ENCODE measurements at places on chromosomes 2 and 18.
A peak's percentile ranks its signal among the peaks of the same experiment; 100 is the strongest.

GRCh38 chr2:110748489-110748867 lies 16.1 kb downstream of the ACOXL start:
- peak; percentile 33 for DNase-seq

- no peak for DNase-seq
These were observed 24.0 kb upstream of the SNORC start for GRCh38 chr2:232846055-232846454.

- no peak for DNase-seq
These were observed 70.6 kb upstream of the ITGB6 start for GRCh38 chr2:160270571-160271113.

DNA sequence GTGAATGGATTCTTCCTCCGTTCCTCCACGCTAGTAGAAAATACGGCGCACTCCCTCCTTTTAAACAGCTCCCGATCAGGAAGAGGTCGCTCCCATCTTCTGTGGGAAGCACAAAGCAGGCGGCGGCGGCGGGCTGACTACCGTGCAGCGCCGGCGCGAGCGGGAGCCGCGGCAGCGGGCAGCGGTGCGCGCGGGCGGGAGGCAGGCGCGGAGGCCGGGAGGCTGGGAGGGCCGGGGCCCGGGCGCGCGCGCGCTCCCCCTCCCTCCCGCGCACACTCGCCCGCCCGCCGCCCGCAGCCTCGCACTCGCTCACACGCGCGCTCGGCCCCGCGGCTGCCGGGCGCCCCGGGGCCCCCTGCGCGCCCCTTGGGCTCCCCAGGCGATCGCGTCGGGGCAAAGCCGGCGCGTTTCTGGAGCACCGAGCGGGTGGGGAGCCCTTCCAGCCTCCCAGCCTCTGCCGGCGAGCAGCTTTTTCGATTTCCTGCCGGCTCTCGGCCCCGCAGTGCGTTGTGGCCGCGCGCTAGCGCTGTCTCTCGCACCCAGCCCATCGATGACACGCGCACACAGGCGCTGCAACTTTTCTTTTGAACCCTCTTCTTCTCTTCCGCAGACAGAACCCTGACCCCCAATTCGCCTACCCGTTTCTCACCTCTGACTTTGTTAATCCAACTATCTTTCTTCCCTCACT lies at the start of gene SLC8A1:
SLC8A1 (minus strand) TSS at position 173 of the 688 bp plus-strand sequence.
- DNase-seq, result no peak

GRCh38 chr2:11634584-11634983 lies 35.4 kb downstream of the NTSR2 start:
- no peak for DNase-seq

GRCh38 chr2:26913999-26914658 lies 56.3 kb upstream of the MAPRE3 start:
- no peak for DNase-seq

DNA sequence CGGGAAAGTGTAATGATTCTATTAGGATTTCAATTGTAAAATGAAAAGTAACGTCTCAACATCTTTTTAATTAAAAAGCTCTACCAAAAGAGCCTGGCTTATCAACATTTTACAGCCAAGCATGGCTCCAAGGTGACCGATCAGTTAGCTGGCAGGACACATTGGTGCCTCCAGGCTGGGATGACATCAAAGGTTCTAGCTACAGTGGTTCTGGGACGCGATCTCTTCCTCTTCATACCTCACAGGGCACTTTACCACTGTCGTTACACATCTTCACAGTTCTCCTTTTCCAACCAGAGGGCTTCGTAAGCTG lies 693 bp downstream of the ORC2 start:
- DNase-seq, result no peak

GRCh38 chr2:187509667-187510417 lies 44.4 kb downstream of the TFPI start:
- DNase-seq, result no peak

- no peak for DNase-seq
These were observed 1.7 kb upstream of the GPR35 start for GRCh38 chr2:240623531-240624010.

DNA sequence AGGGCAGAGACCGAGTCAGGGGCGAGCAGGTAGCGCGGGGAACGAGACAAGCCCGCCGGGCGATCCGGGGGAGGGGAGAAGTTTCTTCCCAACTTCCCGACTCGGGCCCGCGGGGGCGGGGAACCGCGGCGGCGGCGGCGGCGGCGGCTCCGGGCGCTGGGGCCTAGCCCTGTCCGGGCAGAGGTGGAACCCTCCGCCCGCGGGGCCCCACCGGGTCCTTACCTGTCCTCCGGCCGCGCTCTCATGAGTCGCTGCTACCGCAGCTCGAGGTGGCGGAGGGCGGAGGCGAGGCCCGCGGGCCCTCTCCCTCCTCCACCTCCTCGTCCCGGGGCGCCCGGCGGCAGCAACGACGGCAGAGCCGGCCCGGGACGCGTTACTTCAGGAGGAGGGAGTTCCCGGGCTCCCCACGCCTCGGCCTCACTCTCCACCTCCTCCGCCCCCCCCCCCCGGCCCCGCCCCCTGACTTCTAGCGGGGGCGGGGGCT lies at the start of gene YES1:
YES1 (minus strand) TSS at position 351 of the 484 bp plus-strand sequence. CDS start 55,415 bp downstream, outside the sequence.
- no peak for DNase-seq

- DNase-seq, result no peak
These were observed 1238.0 kb upstream of the NRXN1 start for GRCh38 chr2:52269696-52270485.

DNA sequence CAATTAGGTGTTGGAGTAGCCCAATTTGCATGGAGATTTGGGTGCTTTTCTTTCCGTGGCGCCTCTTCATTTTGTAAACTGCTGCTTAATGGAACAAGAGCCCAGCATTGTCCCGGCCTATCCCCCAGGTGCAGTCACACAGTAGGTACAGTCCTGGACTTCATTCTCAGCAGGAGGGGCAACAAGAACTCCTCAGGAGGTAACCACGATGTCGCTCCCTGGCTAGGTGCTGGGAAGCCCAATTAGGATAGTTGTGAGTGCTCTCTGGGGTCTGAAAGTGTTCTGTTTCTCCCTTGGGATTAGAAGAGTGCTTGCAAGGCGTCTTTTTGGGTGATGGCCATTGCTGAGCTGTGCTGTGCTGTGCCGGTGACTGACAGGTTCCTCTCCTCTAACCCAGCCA lies 53.8 kb downstream of the CABLES1 start:
- DNase-seq, result no peak

- no peak for DNase-seq
These were observed 4.0 kb downstream of the PKP4 start for GRCh38 chr2:158460632-158461297.

DNA sequence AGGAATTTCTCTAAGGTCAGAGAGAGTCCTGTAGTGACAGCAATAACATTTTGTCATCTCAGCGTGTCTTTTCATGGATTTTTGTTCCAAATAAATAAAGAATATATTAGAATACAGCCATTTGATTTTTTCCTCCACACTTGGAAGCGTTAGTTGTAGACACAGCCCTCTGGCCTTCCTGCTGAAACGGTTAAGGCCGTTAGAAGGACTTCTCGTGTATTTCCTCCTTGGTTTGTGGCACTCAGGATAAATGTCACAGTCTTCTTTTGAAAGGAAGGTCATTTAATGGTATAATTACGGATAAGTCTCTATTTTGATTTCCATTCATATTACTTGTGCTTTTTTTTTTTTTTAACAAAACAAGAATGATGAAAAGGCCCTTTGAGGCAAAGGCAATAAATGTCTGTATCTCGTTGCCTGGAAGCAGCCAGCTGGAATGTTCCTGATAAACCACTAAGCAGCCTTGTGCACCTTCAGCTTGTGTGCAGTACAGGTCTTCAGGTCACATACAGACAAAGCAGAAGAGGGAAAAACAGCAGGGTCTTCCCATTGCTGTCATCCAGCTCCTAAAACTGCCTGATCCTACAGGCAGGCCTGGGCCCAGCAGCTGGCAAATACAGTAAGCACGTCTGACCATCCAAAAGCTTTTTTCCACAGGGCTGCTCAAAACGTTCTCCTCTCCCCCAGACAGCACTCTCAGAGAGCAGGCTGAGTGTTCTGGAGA lies 14.4 kb downstream of the EFR3B start:
- DNase-seq, result no peak

DNA sequence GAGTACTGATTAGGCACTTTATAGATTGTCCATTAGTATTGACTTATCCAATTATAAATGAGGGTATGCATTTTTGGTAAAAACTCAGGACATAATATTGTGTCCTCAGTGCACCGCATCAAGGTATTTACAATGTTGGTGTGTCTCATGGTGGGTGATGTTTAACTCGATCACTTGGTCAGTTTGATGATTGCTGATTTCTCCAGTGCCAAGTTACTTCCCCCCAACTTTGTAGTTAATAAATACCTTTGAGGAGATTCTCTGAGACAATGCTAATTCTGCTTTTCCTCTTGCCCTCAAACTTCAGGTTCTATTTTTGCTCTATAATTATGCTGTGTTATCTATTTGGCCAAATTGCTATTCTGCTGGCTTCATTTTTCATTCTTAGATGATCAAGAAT lies 28.2 kb upstream of the SERPINB7 start:
- DNase-seq, result no peak

DNA sequence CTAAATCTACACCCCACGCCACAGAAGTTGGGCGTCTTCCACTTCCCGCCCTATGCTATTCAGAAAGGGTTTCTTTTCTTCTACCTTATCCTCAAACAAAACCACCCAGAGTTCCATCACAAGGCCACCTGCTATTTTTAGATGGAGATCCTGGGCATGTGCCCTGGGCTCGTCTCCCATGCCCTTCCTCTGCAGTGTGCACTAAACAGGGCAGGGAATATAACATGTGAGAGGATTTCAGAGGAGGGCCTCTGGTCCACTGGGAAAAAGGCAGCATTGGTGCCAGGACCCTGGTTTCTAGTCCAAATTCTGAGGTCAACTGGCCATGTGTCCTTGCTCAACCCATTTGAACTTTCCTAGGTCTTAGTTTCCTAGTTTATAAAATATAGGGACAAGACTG lies 320.0 kb downstream of the NCKAP5 start:
- DNase-seq, result no peak

GRCh38 chr2:134792186-134792585 lies 46.2 kb upstream of the ACMSD start:
- DNase-seq, result no peak

DNA sequence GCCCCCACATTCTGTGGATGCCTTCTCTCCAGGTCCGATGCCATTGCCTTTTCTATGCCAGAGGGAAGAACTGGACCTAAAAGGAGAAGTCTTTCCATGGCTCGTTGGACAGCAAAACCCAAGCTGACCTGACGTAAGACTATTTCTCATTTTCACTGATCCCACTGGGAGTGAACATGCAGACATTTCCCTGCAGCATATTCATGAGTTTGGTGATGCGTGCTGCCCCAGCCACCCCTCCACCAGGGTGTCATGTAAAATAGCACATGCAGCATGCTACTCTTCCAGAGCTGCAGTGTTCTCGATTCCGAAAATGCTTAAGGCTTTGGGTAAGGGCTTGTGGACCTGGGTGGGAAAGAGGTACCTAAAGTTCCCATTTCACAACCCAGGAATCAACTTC lies 221.2 kb downstream of the UXS1 start:
- DNase-seq, result no peak

DNA sequence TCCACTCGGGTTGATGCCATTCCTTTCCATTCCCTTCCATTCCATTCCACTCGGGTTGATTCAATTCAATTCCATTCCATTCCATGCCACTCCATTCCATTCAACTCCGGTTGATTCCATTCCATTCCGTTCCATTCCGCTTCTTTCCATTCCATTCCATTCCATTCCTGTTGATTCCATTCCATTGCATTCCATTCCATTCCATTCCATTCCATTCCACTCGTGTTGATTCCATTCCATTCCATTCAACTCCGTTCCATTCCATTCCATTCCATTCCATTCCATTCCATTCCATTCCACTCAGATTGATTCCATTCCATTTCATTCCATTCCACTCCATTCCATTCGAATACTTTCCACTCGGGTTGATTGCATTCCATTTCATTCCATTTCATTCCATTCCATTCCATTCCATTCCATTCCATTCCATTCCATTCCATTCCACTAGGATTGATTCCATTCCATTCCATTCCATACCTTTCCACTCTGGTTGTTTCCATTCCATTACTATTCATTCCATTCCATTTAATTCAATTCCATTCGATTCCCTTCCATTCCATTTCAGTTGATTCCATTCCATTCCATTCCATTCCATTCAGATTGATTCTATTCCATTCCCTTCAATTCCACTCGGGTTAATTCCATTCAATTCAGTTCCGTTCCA lies 1141.8 kb downstream of the RPIA start:
- DNase-seq, result no peak

GRCh38 chr2:176096986-176097819 lies 2.4 kb upstream of the HOXD12 start:
- no peak for DNase-seq

- DNase-seq, result no peak
These were observed 58.1 kb downstream of the HEATR5B start for GRCh38 chr2:37026050-37026449.

DNA sequence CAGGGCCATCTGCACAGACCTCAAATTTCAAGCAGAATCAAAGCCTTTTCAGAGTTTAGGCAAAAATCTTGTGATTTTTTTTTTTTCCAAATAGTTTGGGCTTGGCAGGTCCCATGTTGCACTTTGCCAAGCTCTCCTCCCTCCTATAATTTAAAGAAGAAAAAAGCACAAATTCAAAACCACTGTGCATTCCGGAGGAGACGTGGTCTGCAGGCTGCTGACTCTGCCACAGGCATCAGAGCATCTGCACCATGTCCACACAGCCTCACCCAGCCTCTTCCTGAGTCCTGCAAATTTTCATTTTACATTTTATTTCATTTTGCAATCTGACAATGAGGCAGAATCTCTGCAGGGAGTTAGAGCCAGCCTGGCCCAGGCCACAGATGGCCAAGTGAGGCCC lies 15.7 kb upstream of the GPC1 start:
- DNase-seq, result no peak

DNA sequence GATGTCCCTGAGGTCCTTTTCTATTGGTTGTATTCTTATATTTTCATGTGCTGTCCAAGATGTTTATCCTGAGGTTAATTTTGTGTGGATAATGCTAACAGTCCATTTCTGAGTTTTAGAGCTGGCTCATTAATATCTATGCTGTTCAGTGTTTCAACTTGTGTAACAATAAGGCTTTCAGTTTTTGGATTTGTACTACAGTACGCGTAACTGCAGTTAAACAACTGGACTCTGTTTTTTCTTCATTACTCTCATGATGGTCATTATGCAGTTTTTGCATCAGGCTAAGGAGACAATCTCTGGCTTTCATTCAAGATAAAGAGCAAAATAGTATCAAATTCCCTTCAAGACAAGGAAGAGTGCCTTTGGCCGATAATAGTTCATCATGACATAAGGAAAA lies 1364.8 kb downstream of the DPP10 start:
- no peak for DNase-seq

GRCh38 chr2:233486778-233487552 lies 79.6 kb downstream of the USP40 start:
- DNase-seq, result no peak

DNA sequence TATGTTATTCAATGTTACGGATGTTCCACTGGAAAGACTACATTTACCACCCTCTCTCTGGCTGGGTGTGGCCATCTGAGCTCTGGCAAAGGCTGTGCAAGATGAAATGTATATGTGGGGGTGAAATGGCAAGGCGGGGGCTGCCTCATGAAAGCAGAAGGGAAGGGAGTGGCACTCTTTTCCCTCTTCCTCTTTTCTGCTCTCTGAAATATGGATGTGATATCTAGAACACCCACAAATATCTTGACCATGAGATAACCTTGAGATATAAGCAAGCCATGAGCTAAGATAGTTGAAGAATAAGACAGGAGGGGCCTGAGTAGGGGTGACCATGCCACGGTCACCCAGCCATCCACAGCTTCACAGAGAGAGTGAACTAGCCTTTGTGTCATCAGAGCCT lies 367.8 kb upstream of the ID2 start:
- no peak for DNase-seq

Measured in activated CD4-positive, CD25-positive, alpha-beta regulatory T cell (primary cell).